ENCODE measurements at places on chromosomes 12 and 14. TPM values are rescaled to one million over a fixed set of nuclear protein-coding genes. Genes with fewer than 3 reads are reported as not detected.

DNA sequence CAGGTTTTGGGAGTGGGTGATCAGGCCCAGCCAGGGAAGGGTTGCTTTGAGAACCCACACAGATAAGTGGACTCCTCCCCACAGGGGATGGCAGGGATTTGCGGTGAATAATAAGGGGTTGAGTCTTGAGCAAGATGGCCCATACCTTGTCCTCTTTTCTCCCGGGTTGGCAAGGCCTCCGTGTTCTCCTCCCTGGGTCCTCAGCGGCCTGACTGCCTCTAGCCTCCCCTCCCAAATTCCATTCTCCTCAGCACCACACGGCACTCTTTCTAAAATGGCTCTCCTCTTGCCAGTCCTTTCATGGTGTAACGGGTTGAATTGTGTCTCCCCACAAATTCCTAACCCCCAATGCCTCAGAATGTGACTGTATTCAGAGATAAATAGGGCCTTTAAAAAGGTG is 70.0 kb downstream of the CHST11 start:
- no peak for DNase-seq
- peaks cover 25% of the 10 kb centered on the region for H3K36me3 ChIP-seq
- no peak overlapping the region for H3K27ac ChIP-seq
- no peak overlapping the region for H3K4me3 ChIP-seq
- H3K27me3 ChIP-seq: no peaks in the 10 kb centered on the region
- peaks cover 44% of the 10 kb centered on the region for H3K4me1 ChIP-seq

DNA sequence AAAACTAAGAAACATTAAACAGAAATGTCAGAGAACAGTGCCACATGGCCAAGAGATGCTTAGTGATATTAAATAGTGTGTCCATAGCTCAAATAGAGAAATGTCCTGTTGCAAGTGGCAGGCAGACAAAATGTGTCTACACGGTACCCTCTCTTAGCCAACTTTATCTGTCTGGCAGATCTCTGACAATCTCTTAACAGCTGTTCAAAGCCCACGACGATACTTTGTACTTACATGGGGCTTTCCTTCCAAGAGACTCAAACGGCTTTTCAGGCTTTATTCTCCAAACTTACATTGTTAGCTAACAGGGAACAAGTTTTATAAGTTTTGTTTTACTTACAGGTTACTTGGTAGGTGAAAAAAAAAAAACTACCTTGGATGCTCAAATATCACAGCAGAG is 45.6 kb downstream of the ARMH4 start:
- peaks cover 3% of the 10 kb centered on the region for H3K4me1 ChIP-seq
- H3K36me3 ChIP-seq: no peaks in the 10 kb centered on the region
- no peak for DNase-seq

Gene GNB3
- total RNA-seq: 1.6 TPM

Gene GNPNAT1
- 32.4 TPM for total RNA-seq

Gene CLEC4C
- not detected for total RNA-seq

DNA sequence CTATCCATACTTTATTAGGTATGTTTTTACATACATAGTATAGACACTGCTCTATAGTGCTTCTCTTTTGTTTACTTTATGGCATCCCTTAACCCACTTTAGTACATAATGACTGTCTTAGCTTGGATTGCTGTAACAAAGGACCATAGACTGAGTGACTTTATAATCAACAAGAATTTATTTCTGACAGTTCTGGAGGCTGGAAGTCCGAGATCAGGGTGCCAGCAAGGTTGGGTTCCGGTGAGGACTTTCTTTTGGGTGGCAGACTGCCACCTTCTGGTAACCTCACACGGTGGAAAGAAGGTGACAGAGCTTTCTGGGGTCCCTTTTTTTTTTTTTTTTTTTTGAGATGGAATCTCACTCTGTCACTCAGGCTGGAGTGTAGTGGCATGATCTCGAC is 48.6 kb upstream of the PPM1H start:
- peaks cover 4% of the 10 kb centered on the region for H3K27me3 ChIP-seq
- no peak overlapping the region for H3K27ac ChIP-seq
- no peak overlapping the region for H3K4me3 ChIP-seq
- DNase-seq: no peak
- H3K36me3 ChIP-seq: no peaks in the 10 kb centered on the region
- no peaks in the 10 kb centered on the region for H3K4me1 ChIP-seq

GRCh38 chr12:117805865-117806264 is 162.9 kb downstream of the KSR2 start:
- no peaks in the 10 kb centered on the region for H3K4me1 ChIP-seq
- no peak overlapping the region for H3K4me3 ChIP-seq
- H3K27ac ChIP-seq: no peak overlapping the region
- DNase-seq: no peak

DNA sequence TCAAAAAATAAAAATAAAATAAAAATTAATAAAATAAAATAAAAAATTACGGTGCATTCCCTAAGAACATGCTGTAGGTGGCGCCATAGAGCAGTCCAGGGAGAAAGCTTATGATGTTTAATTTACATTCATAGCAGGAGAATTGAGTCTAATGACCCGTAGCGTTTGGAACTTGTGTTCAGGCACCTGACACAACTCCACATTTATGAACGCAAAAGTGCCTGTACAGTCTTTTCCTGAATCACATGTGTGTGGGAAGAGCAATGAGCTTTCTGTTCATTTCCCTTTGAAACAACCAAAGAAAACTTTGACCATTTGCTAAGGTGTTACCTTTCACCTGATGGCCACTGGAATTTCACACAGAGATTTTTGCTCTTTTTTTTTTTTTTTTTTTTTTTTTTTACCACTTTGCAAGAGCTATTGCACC is 60.6 kb upstream of the KCNA1 start:
- no peaks in the 10 kb centered on the region for H3K4me1 ChIP-seq
- H3K36me3 ChIP-seq: no peaks in the 10 kb centered on the region
- H3K27ac ChIP-seq: no peak overlapping the region

GRCh38 chr14:77206261-77206824 is 24.7 kb downstream of the TMEM63C start:
- no peak overlapping the region for H3K27ac ChIP-seq
- H3K4me3 ChIP-seq: no peak overlapping the region
- no peaks in the 10 kb centered on the region for H3K4me1 ChIP-seq
- DNase-seq: no peak
- H3K36me3 ChIP-seq: no peaks in the 10 kb centered on the region

DNA sequence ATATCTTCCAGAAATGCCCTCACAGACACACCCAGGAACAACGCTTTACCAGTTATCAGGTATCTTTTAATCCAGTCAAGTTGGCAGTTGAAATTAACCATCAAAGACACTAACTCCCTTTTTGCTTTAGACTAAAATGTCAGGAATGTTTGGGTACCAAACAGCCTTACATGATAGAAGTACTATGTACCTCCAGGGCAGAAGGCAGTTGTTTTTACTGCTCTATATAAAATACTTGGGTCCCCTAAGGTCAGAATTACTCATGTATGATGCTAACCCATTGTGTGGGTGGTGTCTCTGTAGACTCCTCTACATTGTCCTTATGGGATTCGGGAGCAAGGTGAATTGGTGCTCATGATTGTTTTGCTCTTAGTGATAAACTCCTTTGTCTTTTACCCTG is 492.5 kb upstream of the FLRT2 start:
- DNase-seq: no peak
- H3K36me3 ChIP-seq: no peaks in the 10 kb centered on the region
- no peak overlapping the region for H3K27ac ChIP-seq
- no peak overlapping the region for H3K4me3 ChIP-seq
- no peaks in the 10 kb centered on the region for H3K27me3 ChIP-seq

GRCh38 chr12:101902641-101903040 is 25.3 kb downstream of the DRAM1 start:
- H3K27me3 ChIP-seq: no peaks in the 10 kb centered on the region
- no peaks in the 10 kb centered on the region for H3K4me1 ChIP-seq
- no peak overlapping the region for H3K4me3 ChIP-seq
- DNase-seq: no peak

Gene GPR65
- total RNA-seq: 8.1 TPM

- peaks cover 73% of the 10 kb centered on the region for H3K27me3 ChIP-seq
- peaks cover 4% of the 10 kb centered on the region for H3K4me1 ChIP-seq
- H3K27ac ChIP-seq: no peak overlapping the region
- H3K36me3 ChIP-seq: peaks cover 10% of the 10 kb centered on the region
Measured at GRCh38 chr14:36503771-36504741, 16.0 kb downstream of the NKX2-1 start.

DNA sequence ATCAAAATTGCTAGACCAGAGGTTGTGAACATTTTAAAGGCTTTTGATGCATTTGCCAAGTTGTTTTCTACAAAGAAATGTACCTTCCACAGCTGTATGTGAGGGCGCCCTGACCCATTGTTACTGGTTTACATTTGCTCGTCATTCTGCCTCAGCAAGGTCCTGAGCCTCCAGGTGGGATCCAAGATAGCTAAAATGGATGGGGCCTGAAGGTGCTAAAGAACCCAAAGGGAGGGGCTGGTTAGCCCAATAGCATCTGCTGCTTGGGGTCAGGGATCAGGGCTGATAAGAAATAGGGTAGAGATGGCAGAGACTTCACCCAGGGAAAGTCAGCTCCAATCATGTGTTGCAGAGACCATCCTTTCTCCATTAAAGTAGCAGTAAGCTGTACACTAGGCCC is 43.1 kb downstream of the GALNT16 start:
- DNase-seq: no peak
- H3K36me3 ChIP-seq: no peaks in the 10 kb centered on the region
- H3K27me3 ChIP-seq: peaks cover 37% of the 10 kb centered on the region
- H3K27ac ChIP-seq: no peak overlapping the region

DNA sequence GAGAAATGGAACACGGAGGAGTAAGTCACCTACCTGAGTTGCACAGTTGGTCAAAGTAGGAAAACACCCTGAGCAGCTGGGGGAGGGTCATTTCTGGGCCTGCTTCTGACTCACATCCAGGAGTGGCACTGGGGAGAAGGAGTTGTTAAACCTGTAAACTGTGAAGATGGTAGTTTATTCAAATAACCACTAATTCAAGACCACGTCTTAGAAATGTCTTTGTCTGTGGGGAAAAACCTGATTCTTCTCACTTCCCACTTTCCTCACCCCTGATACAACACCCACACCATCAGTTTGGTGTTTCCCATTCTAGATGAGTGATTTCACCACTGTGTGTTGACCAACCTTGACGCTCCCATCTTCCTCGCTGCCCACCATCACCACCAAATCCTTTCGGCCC is 207.1 kb downstream of the ANO4 start:
- no peak overlapping the region for H3K27ac ChIP-seq
- no peaks in the 10 kb centered on the region for H3K27me3 ChIP-seq
- no peaks in the 10 kb centered on the region for H3K4me1 ChIP-seq

Gene MYF5
- total RNA-seq: not detected

DNA sequence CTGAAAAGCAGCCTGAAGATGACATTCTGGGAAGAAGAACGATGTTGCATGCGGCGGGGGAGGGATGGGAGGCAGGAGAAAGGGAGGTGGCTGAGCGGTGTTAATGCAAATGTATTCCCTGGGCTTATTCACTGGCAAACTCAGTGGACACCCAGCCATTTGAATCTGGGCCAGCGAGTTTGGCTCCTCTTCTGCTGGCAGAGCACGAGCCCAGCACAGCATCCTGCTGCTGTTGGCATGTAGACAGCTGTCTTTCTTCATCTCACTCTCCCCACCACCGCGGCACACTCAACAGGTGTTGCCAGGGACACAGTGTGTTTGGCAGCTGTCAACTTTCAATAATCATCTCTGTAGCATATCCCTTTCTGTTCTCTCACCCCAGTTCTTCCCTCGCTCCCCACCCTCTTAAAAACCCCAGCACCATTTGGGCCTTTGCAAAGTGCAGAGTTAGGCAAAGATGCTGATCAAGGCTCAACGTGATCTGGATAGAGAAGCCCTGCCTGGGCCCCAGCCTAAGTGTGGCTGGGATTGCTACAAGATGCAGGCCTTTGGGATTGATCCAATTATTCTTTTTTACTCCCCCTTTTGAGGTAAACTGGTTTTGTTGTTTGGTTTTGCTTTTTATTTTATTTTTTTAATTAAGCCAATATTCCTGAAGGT is 131.9 kb downstream of the EXOC5 start:
- H3K27ac ChIP-seq: no peak overlapping the region
- H3K36me3 ChIP-seq: no peaks in the 10 kb centered on the region
- no peaks in the 10 kb centered on the region for H3K4me1 ChIP-seq
- no peak for DNase-seq

GRCh38 chr14:100202712-100203111 is 36.2 kb upstream of the YY1 start:
- H3K27me3 ChIP-seq: peaks cover 8% of the 10 kb centered on the region
- H3K4me3 ChIP-seq: no peak overlapping the region
- DNase-seq: no peak
- no peak overlapping the region for H3K27ac ChIP-seq

- no peaks in the 10 kb centered on the region for H3K4me1 ChIP-seq
- H3K4me3 ChIP-seq: no peak overlapping the region
- no peak for DNase-seq
- H3K27ac ChIP-seq: no peak overlapping the region
- no peaks in the 10 kb centered on the region for H3K27me3 ChIP-seq
Measured at GRCh38 chr14:92937051-92937937, 14.3 kb downstream of the CHGA start.

DNA sequence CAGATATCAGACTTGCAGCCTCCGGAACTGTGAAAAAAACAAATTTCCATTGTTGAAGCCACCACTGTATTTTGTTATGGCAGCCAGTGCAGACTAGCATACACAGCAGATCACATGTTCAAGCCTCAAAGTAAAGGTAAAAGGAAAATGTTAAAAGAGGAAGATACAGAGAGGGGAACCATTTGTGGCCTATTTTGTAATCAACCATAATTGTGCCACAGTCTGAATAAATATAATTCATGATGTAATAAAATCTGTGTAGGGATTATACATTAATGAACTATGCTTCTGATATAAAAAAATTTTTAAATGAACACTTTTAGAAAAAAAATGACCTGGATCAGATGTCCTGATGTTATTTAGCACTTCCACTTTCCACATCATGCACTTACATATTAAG is 79.6 kb downstream of the SLC16A7 start:
- no peak overlapping the region for H3K27ac ChIP-seq
- DNase-seq: no peak
- H3K4me3 ChIP-seq: no peak overlapping the region
- H3K4me1 ChIP-seq: no peaks in the 10 kb centered on the region
- H3K27me3 ChIP-seq: no peaks in the 10 kb centered on the region

- no peak for DNase-seq
- H3K36me3 ChIP-seq: no peaks in the 10 kb centered on the region
- no peaks in the 10 kb centered on the region for H3K4me1 ChIP-seq
- H3K4me3 ChIP-seq: no peak overlapping the region
- H3K27me3 ChIP-seq: no peaks in the 10 kb centered on the region
Measured at GRCh38 chr12:18373181-18373580, 111.9 kb downstream of the PIK3C2G start.

Data from activated CD4-positive, alpha-beta T cell treated with anti-CD3 and anti-CD28 coated beads, Interleukin-2, amount 10 ng/mL, durations not matched to agents 24 days and 14 days (primary cell).